ENCODE measurements at places on chromosomes 6 and 20. TPM values are rescaled to one million over a fixed set of nuclear protein-coding genes. Genes with fewer than 3 reads are reported as not detected.

Gene TMEM242
- total RNA-seq, result 8.7 TPM

Gene HECA
- total RNA-seq, result 12.7 TPM

GRCh38 chr6:28217890-28218289 is 7.2 kb upstream of the ZSCAN9 start:
- no peak for DNase-seq
- no peak overlapping the region for H3K4me3 ChIP-seq
- peaks cover 63% of the 10 kb centered on the region for H3K27me3 ChIP-seq
- H3K27ac ChIP-seq, result no peak overlapping the region

- H3K36me3 ChIP-seq, result no peaks in the 10 kb centered on the region
- H3K27me3 ChIP-seq, result no peaks in the 10 kb centered on the region
- no peak for DNase-seq
- H3K4me3 ChIP-seq, result no peak overlapping the region
Observed at GRCh38 chr20:3473944-3474343, 3.1 kb downstream of the ATRN start.

Gene GPLD1
- 1.1 TPM for total RNA-seq
